ENCODE measurements at places on chromosomes 7 and 10.

DNA sequence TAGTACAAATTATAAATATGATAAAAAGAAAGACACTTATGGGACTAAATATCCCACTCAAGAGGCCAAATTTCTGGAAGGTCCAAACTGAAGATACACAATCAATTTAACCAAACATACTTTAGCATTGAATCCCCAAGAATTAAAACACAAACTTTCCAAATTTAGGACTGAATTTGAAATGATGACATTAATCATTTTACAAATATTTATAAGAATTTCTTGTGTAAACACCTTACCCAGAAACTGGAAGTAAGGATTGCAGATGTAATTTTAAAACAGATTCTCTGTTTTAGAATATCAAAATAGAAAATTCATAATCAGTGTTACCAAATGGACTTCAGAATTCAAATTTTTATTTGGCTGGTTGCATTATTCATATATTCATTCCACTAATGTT, 588.2 kb upstream of the KCND2 start:
- no peak for DNase-seq

- DNase-seq = no peak
Observed at GRCh38 chr10:102268375-102268888, 23.1 kb downstream of the GBF1 start.

- no peak for DNase-seq
Observed at GRCh38 chr7:85479918-85480643, 293.2 kb upstream of the SEMA3D start.

GRCh38 chr10:52949899-52950298, 177.3 kb upstream of the MBL2 start:
- DNase-seq = no peak

DNA sequence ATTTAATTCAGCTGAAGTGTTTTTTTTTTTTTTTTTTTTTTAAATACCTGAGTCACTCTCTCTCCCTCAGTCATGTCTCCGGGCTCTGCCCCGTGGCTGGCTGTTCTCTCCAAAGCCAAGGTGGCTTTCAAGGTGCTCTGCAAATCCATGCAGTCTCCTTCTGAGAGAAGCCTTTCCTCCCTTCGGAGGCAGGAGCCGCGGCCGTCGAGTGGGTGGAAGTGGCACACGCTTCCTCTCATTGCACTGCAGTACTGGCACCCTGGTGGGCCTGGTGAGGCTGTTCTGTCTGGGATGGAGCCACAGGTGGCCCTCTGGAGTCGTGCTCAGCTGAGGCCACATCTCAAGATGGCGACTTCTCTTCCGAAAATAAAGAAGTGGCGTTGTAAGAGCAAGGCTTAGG, 221.8 kb downstream of the GLRX3 start:
- no peak for DNase-seq

DNA sequence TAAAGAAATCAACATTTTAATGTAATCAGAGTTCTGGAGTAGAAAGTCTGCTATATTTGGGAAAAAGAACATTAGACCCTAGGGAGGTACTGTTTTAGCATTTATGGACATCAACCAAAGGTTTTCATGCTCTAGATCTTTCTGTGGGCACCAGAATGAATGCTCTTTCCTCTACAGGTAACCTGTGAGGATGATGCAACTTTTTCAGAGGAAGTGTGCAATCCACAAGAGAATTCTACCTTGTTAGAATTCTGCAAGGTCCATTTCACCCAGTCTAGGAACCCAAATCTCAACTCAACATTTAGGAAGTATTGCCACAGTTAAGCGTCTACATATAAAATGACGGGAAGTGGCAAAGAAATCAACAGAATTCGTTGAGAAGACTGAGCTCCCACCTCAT, 139.9 kb upstream of the FAM171A1 start:
- DNase-seq = no peak

GRCh38 chr7:128029405-128029995, 1.7 kb downstream of the LRRC4 start:
- no peak for DNase-seq

DNA sequence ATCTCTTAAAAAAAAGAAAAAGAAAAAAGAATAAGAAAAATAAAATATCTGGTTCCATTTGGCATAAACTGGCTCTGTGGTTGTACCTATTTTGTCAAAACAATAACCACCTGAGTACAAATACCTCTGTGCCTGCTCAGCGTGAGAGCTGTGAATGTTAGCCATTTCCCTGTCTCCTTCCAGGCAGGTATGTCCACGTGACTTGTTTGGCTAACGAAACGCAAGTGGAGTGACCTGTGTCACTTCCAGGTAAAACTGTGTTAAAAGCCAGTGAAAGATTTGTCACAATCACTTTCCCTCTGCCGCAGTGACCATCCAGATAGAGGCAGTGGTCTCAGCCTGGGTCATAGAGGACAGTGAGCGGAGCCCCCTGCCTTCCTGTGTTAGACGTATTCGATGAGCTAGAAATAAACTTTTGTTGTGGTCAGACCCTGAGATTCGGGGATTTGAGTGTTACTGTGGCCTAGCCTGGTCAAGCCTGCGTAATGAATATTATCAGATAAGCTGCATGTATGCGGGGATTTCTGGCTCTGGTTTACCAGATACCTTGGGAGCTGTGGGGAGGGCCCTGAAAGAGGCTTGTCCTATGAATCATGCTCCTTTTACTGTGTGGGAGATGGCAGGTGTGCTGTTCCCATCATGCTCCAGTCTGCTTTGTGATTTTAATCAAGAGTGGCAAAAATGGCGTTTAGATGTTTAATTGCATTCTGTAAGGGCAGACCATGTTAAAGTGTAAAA, 3.8 kb downstream of the PTER start:
- DNase-seq = no peak

DNA sequence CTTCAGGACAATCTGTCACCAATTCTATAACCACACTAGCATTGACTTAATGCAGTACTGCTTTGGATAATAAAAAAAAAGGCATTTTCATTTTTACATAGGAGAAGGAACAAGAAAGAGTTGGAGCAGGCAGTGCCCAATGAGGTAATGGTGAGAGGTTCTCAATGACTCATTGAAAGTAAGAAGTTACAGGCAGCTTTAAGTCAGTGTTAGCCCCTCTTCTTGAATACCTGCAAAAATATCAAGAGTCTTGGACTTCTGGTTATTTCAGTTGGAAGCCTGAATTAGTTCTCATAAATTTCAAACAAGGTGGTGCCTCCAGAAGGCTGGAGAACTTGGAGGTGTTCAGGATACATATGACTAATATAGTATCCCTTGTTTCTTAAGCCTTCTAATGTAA, 422.5 kb downstream of the HTR7 start:
- DNase-seq = no peak

DNA sequence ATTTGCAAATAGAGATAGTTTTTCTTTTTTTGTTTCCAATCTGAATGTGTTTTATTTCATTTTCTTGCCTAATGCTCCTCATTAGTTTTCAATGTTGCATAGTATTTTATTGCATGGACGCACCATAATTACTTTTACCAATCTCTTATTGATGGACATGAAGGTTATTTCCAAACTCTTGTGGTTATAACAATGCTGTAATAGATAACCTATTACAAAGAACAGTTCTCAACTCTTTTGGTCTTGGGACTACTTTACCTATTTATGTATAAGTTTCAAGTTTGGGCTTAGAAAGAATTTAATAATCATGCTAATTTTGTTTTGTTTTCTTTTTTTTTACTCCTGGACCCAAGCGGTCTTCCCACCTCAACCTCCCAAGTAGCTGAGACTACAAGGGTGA, 7.0 kb downstream of the SHLD2 start:
- DNase-seq = no peak

- DNase-seq = no peak
Observed at GRCh38 chr7:999941-1000935, 17.3 kb downstream of the CYP2W1 start.

DNA sequence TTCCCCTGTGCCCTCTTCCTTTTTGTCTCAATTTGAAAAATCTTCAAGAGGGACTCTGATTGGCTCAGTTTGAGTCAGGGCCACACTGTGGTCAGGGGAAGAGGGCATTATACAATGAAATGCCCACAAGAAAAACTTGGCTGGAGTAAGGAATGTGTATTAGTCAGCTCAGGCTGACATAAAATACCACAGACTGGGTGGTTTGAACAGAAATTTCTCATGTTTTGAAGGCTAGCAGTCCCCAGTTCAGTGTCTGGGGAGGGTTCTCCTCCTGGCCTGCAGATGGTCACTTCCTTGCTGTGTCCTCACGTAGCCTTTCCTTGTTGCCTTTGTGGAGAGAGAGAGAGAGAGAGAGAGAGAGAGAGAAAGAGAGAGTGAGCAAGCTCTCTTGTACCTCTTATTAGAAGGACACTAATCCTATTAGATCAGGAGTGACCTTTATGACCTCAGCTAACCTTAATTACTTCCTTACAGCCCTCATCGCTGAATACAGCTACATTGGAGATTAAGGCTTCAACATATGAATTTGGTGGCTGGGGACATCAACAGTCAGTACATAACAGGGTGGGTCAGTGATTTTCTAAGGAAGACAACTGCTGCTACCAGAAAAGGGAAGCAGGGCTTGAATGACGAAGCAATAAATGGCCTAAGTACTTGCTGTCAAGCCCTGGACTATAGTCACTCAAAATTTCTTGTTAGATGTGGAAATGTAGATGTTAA, 25.8 kb upstream of the FAM13C start:
- DNase-seq = no peak

- no peak for DNase-seq
Observed at GRCh38 chr7:379456-380138, 89.6 kb downstream of the FOXL3 start.

DNA sequence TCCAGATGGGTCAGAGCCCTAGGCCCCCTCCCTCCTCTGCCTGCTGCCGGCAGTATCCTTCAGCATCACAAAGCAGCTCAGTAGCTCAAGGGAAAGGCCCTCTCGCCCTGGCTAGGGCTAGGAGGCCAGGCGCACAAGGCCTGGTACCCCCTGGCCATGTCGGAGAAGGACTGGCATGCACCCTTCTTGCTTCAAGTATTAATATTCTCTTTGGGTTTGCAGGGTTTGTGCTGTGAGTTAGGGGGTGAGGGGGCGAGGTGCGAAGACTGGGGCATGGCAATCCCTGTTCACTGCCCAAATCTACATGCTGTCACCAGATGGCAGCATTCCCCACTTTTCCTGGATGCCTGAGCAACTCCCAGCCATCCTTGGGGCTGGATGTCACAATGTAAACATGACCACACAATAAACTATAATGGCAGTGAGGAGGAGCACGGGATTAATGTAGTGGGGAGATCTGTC, 105.2 kb downstream of the NEURL1 start:
- no peak for DNase-seq

DNA sequence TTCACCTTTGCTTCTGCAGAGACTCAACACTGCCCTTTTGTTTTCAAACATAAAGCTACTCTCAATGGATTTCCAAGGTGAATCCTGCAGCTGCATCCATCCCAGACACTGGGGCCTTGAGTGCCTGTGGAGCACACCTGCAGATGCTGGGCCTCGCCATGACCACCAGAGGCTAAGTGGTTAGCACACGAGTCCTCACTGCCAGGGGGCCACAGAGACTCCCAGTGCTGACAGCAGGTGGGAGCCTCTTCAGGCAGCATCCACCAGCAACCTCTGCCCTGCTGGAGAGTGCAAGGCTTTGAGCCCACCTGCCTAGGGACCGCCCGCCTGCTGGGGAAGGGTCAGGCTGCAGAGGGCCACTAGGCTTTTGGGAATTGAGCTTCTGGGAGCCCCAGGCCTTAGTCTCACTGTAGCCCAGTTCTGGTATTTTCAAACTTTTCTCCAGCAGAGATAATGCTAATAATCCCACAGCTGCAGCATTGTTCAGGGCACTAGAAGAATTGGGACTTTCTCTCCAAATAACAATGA, 9.4 kb upstream of the HPS1 start:
- no peak for DNase-seq
